ENCODE measurements at places on chromosomes 11 and 22.

DNA sequence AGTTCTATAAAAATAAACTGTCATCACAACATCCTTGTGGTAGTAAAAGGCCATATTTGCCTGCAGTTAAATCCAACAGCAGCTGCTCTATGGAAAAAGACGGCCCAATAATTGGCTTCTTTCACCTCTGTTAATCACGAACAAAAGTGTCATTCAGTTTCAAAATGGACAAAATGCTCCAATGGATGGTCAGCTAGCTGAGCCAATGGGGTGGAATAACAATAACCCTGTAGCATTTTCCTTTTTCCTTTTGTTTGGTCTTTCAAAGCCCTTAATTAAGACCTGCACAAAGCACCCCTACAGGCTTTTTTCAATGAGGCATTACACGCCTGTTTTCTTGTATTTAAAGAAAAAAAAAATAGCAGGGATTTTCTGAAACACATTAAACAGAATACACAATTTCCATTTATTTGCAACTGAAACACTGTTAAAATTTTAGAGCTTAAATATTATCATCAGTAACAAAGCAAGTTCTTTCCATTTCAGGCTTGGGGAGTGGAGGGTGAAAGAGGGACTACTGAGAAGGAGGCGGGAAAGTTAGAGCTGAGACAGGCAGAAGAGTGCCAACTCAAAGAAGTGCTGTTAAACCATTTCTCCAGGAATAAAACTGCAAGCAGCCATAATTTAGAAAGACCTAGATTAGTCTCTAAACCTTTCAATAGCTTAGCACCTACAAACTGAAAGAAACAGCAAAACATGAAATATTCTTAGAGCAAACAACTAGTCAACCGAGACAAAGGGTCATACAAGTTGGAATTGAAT is 28.7 kb downstream of the LGR4 start:
- no peak for DNase-seq

- no peak for DNase-seq
Measured at GRCh38 chr11:445765-446588, 4.1 kb upstream of the PTDSS2 start.

GRCh38 chr11:75311858-75312288 is 39.6 kb downstream of the ARRB1 start:
- peak; percentile 41 for DNase-seq

GRCh38 chr22:43269246-43269645 is 73.9 kb downstream of the SCUBE1 start:
- DNase-seq: no peak

- no peak for DNase-seq
Measured at GRCh38 chr11:73198677-73199076, 19.4 kb upstream of the P2RY2 start.

- no peak for DNase-seq
Measured at GRCh38 chr22:40922484-40923303, 28.5 kb upstream of the RBX1 start.
